Dermis blood vessel endothelial cell (primary cell): ENCODE measurements at places on chromosomes 2 and 18.
A peak's percentile ranks its signal among the peaks of the same experiment; 100 is the strongest.

GRCh38 chr2:6538607-6539006, 327.1 kb downstream of the CMPK2 start:
- no peak for DNase-seq

DNA sequence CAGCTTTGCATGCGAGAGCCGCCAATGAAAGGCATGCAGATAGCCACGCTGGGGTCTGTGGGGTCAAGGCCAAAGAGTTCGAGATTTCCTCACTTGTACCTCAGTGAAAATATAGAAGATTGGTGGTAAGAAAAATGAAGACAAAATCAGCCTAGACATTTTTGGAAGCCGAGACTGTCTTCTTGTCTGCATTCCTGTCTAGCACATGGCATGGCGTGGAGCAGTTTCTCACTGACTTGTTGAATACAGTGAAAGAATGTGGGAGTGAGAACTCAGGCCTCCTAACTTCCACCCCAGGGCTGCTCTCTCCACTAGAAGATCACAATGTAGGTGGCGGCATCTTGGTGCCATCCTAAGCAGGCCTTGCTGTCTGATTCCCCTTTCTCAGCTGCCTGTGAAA, 740.8 kb upstream of the HS6ST1 start:
- no peak for DNase-seq

- no peak for DNase-seq
These were observed 112.3 kb downstream of the LNPK start for GRCh38 chr2:175889701-175890302.

- DNase-seq = no peak
These were observed 364.3 kb upstream of the LRP1B start for GRCh38 chr2:142495141-142495540.

- no peak for DNase-seq
These were observed 92.0 kb downstream of the ACTR2 start for GRCh38 chr2:65319674-65320041.

- peak; percentile 69 for DNase-seq
These were observed 77.6 kb upstream of the ALPP start for GRCh38 chr2:232300894-232301387.
